ENCODE measurements at places on chromosomes 5 and 9. TPM values are rescaled to one million over a fixed set of nuclear protein-coding genes. Genes with fewer than 3 reads are reported as not detected.

The DPH7 gene
- total RNA-seq: 53.3 TPM

DNA sequence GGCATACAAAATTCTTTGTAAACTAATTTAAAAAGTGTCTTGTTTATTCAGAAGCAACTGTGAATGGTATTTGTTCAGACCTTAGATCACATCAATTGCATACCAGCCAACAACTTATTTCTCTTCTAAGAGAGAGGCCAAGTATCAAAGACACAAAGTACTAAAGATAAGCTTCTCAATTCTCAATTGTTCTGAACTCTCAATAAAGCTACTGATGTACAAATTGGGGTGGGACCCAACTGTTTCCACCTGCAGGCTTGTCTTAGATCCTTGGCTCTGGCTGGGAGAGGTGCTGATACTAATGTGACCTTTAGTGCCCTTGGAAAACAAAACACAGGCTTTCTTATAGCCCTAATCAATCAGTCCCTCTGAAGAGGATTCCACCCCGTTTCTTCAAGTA is 22.1 kb downstream of the XRCC4 start:
- no peak for DNase-seq

GRCh38 chr5:152376886-152377285 is 28.2 kb downstream of the NMUR2 start:
- DNase-seq: no peak

The CACNA1B gene
- 0.03 TPM for total RNA-seq

The UGCG gene
- total RNA-seq: 37.1 TPM

The CTNND2 gene
- total RNA-seq: 12.4 TPM

DNA sequence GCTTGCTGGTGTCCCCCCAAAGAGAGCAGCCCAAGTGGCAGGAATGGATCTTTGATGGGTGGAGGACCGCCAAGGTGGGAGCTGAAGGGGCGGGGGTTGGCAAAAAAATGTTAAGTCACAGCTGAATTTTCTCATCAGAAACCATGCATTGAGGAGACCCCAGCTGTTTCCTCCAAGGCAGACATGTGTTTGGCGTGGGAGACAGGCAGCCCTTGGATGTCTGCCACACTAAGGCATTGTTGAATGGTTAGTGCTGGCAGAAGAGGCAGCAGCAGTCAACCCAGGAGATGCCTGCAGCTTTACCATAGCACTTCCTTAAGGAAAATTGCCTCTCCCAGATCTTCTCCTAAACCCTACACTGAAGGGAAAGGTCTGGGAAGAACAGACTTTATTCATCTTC is 394.9 kb upstream of the CD180 start:
- no peak for DNase-seq

DNA sequence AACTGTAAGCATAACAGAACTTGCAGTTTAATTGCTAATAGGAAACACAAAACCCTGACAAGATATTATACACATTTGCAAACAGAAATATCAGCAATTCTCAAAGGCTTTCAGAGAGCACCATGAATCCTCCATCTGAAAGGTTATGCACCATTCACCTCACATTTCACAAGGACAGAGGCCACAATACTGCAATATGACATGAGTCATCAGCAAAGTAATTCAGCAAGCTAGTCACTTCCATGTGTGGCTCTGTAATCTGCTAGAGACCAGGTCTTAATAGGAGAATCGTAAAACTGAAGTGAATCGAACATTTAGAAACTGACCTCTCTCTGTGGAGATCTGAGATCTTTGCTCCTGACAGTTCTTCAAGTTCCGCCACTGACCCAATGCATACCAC is 28.3 kb downstream of the IARS1 start:
- DNase-seq: no peak
